Peyer's patch (tissue), 4 donors: ENCODE measurements at places on chromosomes 1 and 21. TPM values are rescaled to one million over a fixed set of nuclear protein-coding genes. Genes with fewer than 3 reads are reported as not detected.

GRCh38 chr1:108880850-108881249 lies 4.1 kb downstream of the GPSM2 start:
- no peak for DNase-seq

DNA sequence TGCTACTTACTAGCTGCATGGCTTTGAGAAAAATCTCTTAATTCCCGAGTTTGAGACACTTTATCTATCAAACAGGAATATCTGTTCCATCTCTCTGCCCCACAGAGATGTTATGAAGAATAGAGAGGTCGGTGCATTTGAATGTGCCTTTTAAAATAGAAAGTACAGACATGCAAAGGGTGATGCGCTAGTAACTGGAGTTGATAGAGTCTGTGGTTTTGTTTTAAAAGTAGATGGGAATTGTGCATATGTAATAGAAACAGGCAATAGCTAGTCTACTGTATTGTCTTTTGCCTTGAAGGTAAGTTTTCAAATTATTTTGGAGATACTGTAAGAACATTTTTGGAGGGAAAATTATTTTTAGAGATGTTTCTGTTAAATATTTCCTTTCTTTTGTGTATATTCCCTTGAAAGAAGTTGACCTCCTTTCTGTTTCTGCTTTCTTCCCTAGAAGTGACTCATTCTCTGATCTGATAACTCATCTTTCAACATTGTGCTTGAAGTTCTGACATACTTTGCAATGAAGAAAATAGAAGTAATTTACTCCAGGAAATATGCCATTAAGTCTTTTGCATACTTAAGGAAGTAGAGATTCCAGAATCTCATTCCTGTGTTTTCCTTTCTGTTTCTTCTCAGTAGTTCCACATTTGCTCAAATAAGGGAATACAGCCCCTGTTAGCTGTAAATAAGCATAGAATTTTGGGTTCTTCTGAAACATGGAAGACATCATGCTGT lies 151.6 kb downstream of the SDCCAG8 start:
- no peak for DNase-seq

The CFAP141 gene
- total RNA-seq: not detected

The CERS2 gene
- total RNA-seq: 48.7 TPM

The KCNK2 gene
- total RNA-seq: 0.53 TPM
